Right atrium auricular region (tissue), 2 donors: ENCODE measurements at places on chromosomes 16 and 17. TPM values are rescaled to one million over a fixed set of nuclear protein-coding genes. Genes with fewer than 3 reads are reported as not detected.

DNA sequence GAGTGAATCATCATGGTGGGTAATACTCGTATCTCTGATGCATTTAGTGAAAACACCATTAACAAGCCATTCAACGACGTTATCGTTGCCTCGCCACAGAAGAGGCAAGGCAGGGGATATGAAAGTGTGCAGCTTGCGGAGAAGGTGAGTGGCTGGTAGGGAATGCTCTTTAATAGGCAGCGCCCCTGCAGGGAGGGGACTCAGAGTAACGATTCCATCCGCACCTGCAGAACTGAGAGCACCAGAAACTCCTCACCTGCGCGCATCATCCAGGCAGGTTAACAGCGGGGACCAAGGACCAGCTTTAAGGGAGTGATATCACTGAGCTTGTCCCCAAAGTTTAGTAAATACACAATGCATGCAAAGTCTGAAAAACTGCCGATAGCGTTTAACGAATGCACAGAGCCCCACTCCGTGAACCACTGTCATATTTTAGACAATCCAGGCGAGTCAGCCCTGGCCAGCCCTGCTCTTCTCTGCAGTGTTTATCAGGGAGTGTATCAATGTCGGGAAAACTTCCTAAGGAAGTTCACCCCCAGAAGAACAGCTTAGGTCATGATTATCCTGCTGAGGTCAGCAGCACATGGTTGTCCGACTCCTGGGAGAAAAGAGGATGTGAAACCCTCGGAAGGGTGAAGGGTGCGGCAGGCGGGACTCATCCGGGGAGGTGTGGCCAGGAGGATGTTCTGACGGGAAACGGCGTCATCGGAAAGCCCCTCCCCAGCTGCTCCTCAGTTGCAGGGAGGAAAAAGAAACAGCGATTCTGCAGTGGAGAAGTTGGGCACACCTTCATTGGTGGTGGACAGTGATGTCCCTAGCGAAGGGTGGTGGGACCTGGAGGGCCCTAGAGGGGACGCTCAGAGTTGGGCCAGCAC, 68.5 kb upstream of the DNAH17 start:
- no peaks in the 10 kb centered on the region for H3K27me3 ChIP-seq
- peaks cover 16% of the 10 kb centered on the region for H3K4me1 ChIP-seq
- peak overlapping the region; percentile 16 for H3K27ac ChIP-seq
- H3K4me3 ChIP-seq: no peak overlapping the region

The PIMREG gene
- 0.93 TPM for total RNA-seq

DNA sequence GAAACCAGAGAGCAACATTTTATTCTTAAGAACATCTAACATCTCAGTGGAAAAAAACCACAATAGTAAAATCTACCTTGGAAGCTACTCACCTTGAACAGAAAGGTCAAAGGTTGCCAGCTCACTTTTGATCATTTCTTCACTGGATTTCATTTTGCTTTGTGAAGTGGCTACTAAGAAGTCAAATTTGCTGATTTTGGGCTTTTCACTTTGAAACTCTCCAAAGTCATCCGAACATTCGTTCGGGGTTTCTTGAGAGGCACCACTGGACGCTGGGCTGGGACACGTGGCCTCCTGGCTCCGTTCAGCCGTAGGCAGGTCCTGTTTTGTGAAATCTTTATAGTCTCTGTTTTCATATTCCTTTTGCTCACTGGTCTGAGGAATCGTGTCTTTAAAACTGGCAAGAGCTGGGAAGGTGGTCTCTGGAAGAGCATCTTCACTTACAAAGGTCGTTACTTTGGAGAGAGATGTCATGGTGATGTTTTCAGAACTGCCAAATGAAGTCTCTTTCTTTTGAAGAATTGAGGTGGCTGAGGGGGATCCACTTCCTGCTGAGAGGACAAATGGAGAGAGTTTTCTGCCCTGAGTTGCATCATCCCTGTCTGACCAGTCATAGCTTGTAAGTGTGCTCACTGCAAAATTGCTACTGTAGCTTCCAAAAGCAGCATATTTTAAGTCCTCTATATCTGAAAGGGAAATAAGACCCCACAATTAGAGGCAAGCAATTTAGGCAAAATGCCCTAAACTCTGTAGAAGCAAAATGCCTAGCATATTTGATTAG, 52.4 kb downstream of the DUSP14 start:
- no peaks in the 10 kb centered on the region for H3K4me1 ChIP-seq
- no peak for DNase-seq
- H3K36me3 ChIP-seq: peaks cover 56% of the 10 kb centered on the region

DNA sequence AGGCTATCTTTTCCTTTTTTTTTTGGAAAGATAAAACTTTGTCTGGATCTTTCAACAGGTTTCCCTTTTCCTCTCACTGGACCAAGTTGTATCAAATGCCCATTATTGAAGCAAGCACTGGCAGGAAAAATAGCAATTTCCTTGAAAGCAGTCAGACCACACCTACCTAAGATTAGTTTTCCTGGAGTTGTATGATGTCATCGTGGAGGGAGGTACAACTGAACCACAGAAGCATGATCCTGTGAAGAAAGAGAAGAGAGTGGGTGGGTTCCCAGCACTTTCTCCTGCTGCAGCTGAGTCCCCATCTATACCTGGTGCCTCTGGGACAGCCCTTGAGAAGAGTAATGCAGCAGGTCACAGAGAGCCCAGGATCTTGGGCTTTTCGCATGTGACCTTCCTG, 63.6 kb upstream of the ERCC4 start:
- no peaks in the 10 kb centered on the region for H3K27me3 ChIP-seq
- H3K4me1 ChIP-seq: no peaks in the 10 kb centered on the region
- H3K27ac ChIP-seq: no peak overlapping the region
- H3K4me3 ChIP-seq: no peak overlapping the region
- no peak for DNase-seq

The WDR59 gene
- 12.5 TPM for total RNA-seq

GRCh38 chr16:67892899-67893742, at the start of gene PSKH1:
Gene PSKH1 (plus strand): TSS chr16:67893254. CDS start chr16:67908750, 15,496 bp downstream.
- H3K36me3 ChIP-seq: no peaks in the 10 kb centered on the region
- peak within 1 kb of the TSS; percentile 99 for H3K4me3 ChIP-seq
- peak within 1 kb of the TSS; percentile 97 for H3K27ac ChIP-seq
- peaks cover 39% of the 10 kb centered on the region for H3K4me1 ChIP-seq

GRCh38 chr16:30340621-30341020, 14.5 kb downstream of the CD2BP2 start:
- no peaks in the 10 kb centered on the region for H3K36me3 ChIP-seq
- peak; percentile 43 for DNase-seq
- H3K27ac ChIP-seq: no peak overlapping the region
- H3K4me3 ChIP-seq: no peak overlapping the region
- H3K4me1 ChIP-seq: no peaks in the 10 kb centered on the region

The EVPLL gene
- not detected for total RNA-seq

- H3K27ac ChIP-seq: peak overlapping the region; percentile 64
- no peaks in the 10 kb centered on the region for H3K36me3 ChIP-seq
- H3K4me1 ChIP-seq: peaks cover 80% of the 10 kb centered on the region
- H3K4me3 ChIP-seq: no peak overlapping the region
Measured at GRCh38 chr17:63983320-63983719, 10.6 kb upstream of the SCN4A start.

The B9D1 gene
- 18.7 TPM for total RNA-seq

DNA sequence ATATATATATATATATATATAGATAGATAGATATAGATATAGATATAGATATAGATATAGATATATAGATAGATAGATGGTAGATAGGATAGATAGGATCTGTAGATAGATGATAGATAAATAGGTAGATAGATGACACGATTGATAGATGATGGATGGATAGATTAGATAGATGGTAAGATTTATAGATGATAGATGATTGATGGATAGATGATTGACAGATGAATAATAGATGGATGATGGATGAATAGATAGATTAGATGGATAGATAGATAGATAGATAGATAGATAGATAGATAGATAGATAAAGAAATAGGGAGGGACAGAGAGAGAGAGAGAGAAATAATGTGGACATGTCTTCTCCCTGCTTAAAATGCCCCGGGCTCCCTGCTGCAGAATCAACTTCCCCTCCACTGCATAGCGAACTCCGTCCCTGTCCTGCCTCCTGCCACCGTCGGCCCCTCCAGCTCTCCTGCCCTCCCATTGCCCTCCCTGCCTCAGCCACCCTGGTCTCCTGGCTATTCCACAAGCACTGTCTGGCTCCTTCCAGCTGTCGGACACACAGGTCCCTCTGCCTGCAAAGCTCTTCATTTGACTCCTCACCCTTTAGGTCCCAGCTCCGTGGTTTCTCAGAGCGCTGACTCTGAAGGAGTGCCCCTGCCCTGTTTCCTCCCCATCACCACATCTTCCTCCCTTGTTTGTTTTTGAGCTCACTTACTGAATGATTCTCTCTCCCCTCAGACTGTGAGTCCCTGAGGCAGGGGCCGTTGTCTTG, 254.0 kb downstream of the KATNIP start:
- H3K27ac ChIP-seq: no peak overlapping the region
- no peak overlapping the region for H3K4me3 ChIP-seq
- DNase-seq: no peak
- no peaks in the 10 kb centered on the region for H3K36me3 ChIP-seq

The NEUROD2 gene
- not detected for total RNA-seq
